ENCODE measurements at places on chromosomes 13 and 19. TPM values are rescaled to one million over a fixed set of nuclear protein-coding genes. Genes with fewer than 3 reads are reported as not detected.
A peak's percentile ranks its signal among the peaks of the same experiment; 100 is the strongest.

GRCh38 chr19:46373491-46374359 lies 26.8 kb downstream of the PPP5C start:
- peak; percentile 61 for DNase-seq

The MATK gene
- polyA plus RNA-seq: 1.4 TPM

The LILRB3 gene
- 3.8 TPM for polyA plus RNA-seq

The SLC1A6 gene
- 0.36 TPM for polyA plus RNA-seq

GRCh38 chr13:109868578-109869311 lies 82.4 kb upstream of the IRS2 start:
- DNase-seq: no peak

Measured in muscle of back (tissue), 13 donors.